Kidney glomerular epithelial cell (primary cell): ENCODE measurements at places on chromosomes 1 and 21.

DNA sequence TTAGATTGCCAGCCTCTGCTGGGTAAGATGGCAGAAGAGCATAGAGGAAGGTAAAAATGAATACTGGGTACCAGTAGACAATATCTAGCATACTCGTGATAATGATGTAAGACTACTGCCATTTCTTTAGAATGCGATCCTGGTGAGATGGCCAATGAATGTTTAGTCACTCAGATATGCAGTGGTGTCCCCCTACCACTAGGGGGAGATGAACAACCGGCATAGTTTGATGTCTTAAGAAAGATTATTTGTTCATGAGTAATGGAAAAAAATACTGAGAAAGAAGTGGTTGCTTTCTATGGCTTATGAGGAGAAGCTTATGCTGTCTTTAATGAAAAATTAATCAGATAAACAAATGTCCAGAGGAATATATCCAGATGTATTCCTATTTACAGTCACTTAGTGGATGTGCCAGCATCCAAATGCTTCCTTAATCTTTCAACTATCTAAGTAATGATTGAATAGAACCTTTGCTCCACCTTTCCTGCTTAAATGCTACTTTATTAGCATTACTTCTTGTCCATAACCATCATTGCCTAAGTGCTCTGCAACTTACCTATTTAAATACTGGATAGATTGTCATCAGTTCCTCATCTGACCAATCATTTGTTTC is 256.6 kb downstream of the ST6GALNAC3 start:
- DNase-seq, result peak; percentile 55

DNA sequence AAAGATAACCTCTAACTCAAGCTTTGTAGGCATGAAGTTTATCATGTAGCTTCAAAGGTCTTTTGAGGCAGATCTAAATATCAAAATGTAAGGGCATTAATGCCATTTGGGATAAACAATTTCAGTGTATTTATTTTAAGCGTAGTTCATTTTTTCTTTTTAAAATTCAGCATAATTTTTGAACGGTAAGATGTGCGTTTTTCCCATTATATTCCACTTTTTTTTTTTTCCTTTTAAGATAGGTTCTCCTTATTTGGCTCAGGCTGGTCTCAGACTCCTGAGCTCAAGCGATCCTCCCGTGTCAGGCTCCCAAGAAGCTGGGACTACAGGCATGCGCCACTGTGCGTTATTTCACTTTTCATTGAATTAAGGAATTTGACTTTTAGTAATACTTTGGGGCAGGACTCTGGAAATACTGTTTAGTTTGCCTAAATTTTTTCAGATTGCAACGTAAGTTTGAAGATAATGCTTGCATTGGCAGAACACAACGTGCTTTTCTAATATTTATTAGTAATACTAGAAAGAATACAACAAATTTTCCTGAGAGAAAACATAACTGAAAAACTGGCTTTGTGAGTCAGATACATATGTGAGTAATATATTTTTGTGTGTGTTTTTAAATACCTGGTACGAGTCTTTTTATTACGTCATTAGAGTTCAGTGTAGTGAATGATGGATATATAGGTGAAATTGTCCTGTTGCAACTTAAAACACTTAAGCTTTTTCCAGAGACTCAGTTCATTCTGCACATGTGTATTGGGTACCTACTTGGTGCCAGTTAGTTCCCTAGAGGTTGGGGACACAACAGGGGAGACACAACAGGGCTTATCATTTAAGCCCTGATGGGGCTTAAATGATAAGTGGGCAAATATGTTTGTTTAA is 2.2 kb downstream of the RALGPS2 start:
- DNase-seq, result no peak

GRCh38 chr1:16090076-16090826 is 16.8 kb upstream of the FAM131C start:
- no peak for DNase-seq

DNA sequence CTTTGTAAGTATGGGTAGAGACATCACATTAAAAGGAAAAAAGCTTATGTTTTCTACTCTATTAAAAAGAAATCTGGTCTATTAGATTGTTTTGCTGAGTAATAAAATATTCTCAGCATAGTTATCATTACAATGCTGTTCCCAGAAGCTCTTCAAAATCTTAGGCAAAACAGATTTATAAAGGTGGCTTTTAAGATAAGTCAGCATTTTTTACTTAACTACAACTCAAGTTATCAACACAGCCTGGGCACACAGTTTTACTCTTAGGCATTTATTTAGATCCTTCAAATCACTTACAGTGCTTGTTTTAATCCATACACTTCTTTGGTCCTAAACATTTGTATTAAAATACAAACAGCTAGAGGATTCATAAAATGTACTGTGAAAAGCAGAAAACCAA is 534.8 kb upstream of the NCAM2 start:
- DNase-seq, result no peak

DNA sequence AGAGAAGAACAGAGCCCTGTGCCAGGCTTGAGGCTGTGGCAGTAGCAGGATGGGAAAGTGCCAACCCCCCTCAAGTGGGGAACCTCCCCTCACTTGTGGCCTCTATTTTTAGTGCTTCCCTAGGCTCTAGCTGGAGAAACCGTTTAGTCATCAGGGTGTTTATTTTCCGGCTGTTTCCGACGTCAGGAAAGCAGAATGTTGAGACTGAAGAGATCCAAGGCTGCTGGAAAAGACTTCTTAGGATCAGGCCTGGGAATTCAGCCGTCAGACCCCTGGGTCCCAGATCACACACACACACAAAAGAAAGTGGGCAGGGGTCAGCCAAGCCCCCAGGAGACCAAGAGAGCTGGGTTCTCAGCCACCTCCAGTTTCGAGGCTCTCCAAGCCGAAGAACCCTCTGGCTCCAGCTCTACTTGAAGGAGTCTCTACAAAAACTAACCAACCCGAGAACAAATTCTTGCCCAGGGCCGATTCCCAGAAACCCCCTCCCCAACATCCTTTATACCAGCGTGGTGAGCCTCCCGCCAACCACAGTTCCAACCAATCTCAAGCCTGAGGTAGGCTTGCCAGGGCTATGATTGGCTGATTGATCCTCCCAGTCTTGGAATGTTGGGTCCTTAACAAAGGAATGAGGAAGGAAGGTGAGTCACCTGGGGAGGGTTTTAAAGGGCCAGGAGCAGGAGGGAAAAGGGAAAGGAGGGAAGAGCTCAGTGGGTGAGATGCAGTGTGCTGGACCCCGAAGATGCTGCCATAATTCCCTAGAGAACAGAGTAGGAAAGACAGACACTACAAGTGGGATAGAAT is 2.5 kb upstream of the MEF2D start:
- DNase-seq, result peak; percentile 97

DNA sequence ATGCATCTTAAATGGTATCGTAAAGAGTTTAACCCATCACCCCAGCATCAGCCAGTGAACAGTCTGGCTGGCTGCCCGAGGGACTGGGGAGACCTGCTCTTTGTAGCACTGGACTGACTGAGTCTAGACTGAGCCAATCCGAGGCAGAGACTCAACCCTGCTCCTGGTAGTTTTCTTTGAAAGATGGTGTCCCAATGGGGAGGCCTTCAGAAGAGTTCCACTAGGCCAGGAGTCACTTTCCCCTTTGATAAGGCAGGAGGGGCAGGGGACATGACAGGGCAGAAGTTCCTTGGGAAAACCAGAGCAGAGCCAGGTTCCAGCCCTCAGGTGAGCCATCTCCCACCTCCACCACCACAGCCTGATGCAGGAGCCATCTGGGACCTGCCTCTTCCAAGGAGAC is 203.5 kb downstream of the CAMTA1 start:
- no peak for DNase-seq

DNA sequence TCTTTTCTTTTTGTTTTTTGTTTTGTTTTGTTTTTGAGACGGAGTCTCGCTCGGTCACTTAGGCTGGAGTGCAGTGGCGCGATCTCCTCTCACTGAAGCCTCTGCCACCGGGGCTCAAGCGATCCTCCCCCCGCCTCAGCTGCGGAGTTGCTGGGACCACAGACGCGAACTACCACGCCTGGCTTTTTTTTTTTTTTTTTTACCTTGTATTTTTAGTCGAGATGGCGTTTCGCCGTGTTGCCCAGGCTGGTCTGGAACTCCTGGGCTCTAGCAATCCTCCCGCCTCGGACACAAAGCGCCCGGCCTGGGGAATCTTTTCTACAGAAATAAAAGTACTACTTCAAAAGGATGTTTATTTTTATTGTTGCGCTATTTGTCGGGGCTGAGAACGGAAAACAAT is 1.1 kb upstream of the SETDB1 start:
- DNase-seq, result no peak

GRCh38 chr21:42397746-42398394 is 2.0 kb upstream of the TMPRSS3 start:
- no peak for DNase-seq

- no peak for DNase-seq
Observed at GRCh38 chr1:10821388-10821787, 24.9 kb upstream of the CASZ1 start.

DNA sequence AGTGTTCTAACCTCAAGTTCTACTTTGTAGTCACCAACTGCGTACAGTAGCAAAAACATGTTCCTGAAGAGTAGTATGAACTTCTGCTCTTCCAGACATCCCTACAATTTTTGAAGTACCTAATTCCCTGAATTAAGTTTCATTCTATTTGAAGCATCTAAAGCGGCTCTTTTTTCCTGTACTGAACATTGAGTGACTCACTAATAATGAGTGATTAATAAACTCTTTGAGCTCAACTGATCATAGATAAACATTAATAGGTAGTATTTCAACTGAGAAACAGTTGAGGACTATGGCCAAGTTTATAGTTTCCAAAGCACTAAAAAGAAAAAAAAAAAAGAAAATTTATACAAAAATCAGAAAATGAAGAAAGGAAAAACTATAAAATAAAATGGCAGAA is 683.1 kb downstream of the LTN1 start:
- peak; percentile 52 for DNase-seq

DNA sequence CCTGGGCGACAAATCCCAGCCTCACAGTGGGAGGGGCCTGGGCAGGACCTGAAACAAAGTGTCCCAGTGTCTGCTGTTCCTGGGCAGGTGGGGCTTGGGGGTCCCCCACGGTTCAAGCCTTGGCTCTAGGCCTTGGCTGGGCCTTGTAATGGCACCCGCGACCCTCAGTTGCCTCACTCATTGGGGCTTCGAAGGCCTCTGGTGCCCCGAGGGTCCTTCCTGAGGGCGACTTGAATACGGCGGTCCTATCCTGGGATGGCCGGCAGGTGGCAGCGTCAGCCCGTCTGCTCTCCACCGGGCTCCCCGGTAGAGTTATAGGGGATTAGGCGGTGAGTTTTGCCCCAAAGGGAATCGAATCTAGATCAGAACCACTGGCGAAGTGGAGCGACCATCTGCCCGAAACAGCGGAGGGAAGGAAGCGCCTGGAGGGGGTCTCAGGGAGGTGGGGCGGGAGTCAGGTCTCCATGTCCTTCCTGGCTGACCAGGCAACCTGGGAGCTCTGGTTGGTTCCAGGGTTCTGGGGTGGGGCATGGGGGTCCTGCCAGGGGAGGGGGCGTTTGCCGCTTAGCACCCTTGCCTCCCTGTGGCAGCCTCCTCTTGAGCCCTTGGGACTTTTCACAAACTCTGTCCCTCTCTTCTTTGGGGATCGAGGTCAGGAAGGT is 2.1 kb upstream of the PEX10 start:
- DNase-seq, result peak; percentile 36

DNA sequence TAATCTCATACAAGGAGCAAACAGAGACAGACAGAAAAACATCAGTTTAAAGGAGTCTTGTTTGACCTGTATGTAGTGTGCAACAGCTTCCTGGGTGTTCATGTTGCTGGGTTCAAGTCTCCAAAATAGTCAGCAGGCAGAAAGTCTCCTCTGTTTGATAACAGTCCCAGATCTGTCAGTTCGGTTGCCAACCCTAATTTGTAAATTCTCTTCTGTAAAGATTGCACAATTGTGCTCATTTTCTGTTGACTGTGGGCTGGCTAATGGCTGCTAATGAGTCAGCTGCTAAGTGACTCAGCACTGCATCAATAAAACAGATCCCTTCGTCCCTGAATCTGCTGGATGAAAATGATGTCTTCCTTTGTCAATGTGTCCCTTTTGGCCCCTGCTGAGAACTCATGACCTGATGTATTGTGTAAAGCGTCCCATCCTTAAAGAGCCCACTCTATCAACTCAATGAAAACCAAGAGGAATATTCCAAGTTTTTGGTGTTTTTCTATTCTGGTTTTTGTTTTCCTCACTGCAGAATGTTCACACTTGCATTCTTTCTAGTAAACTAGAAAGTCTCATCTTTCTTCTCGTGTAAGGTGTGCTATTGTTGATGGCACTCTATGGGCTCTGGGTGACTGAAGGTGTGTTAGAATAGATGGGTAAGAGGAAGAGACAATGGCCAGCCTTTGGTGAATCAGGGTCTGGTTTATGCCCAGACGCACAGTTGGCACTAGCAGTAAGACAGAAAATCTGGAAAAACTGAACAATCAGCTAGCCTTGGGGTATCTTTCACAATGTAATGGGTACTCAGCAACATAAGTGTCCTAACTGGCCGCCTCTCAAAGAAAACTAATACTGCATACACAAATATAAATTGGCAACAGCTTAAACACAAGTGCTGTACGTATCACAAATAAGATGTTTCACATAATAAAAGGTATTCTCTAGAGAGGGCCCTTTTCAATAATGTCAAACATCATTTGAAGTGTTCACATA is 75.1 kb upstream of the SIPA1L2 start:
- peak; percentile 71 for DNase-seq

- no peak for DNase-seq
Observed at GRCh38 chr1:34188985-34189384, 12.3 kb downstream of the C1orf94 start.

DNA sequence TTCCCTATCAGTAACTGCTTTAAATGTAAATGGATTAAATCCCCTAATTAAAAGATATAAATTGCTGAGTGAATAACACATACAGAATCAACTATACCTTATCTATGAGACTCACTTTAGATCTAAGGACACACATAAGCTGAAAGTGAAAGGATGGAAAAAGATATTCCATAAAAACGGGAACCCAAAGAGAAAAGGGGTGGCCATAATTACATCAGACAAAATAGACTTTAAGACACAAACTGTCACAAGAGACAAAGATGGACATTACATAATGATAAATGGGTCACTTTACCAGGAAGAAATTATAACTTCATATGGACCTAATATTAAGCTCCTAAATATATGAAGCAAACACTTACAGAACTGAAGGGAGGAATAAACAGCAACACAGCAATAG is 59.2 kb downstream of the SLC25A24 start:
- DNase-seq, result no peak

DNA sequence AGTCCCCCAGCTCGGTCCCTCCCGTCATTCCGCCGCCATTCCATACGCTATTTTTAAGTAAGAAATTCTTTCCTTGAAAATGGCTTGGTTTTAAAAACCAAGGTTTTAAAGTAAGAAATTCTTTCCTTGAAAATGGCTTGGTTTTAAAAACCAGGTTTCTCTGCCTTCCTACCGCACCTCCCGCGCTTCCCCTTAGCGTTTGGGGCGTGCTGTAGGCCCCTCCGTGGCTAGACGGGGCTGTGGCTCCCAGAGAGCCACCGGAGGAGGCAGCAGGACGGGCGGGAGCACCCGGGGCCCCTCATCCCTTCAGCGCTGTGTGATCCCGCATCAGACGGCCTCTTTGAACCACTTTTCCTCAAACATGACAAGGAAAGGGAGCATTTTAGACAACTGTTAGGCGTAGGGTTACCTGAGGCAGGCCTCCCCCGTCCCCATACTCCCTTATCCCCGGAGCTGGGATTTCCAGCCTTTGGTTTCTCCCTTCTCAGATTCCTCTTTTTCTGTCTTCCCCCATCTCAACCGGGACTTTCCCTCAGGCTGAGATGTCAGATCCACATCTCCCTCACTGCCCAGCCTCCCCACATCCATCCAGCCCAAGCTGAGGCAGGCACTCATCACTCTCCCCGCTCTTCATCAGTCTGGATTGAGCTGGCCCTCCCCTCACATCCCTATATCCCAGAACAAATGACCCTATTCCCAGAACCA is 541 bp upstream of the CD58 start:
- DNase-seq, result no peak

GRCh38 chr1:153933430-153933829 is 10.7 kb upstream of the GATAD2B start:
- DNase-seq, result no peak

GRCh38 chr1:44389437-44389836 is 15.6 kb upstream of the RNF220 start:
- no peak for DNase-seq
